NAMALWA (cell line): ENCODE measurements at places on chromosomes 4 and X.

DNA sequence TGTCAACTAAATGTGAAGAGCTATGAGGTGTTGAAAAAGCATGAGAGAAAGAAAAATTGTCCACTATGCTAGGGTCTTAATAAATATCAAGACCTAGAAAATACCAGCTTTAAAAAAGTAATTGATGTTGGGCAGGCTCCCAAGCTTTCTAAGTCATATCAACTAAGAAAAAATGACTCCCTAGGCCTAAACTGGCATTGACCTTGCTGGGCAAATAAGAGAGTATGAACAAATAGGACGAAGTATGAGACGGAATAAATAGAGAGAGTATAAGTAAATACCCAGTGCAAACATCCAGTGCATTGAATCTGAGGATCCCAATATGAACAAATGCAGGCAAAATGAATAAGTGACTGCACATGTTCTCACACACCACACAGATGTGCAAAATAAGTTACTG, 3.2 kb downstream of the KDR start:
- no peak for DNase-seq

- DNase-seq: no peak
Observed at GRCh38 chr4:42344309-42344708, 53.0 kb upstream of the SHISA3 start.

DNA sequence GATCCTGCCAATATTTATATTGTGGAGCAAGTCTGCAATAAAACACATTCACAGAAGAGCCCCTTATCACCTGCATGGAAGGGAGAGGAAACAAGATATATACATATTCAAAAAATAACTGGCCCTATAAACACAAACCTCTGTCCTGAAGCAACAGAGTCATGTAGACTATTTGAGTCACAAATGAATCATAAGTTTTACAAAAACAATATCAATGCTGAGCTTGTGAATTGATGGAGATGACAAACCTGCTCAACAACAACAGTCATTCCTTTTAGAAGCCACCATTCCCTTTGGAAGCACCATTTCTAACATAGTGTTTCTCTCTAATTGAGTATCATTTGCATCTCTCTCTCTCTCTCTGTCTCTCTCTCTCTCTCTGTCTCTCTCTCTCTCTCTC, 313.9 kb downstream of the MID1IP1 start:
- no peak for DNase-seq

GRCh38 chr4:154049457-154050181, 260.7 kb upstream of the SFRP2 start:
- DNase-seq: no peak

GRCh38 chr4:105970371-105970770, 75.1 kb downstream of the NPNT start:
- no peak for DNase-seq

DNA sequence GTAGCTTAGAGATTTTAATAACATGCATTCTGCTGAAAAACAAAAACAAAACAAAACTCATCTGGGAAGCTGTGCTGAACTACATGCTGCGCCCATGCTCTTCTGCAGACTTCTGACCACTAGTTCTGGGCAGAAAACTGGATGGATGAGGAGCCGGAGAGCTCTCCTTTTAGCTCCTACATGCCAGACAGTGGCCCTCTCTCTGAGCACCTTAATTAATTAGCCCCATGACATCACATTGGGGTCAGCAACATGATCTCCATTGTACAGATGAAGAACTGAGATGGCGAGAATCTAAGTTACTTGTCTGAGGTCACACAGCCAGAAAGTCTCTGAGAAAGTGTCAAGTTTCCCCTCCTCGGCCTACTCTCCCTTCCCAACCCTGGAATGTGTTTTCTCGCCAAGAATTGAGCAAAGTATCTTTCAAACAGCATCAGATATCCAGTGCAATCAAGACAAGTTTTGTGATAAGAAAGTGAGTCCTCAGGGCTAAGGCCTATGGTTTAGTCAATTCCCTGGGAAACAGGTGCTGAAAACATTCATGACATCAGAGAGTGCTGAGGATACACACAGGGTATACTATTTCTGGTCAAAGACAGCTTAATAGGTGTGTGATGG, 21.6 kb downstream of the SCD5 start:
- no peak for DNase-seq

DNA sequence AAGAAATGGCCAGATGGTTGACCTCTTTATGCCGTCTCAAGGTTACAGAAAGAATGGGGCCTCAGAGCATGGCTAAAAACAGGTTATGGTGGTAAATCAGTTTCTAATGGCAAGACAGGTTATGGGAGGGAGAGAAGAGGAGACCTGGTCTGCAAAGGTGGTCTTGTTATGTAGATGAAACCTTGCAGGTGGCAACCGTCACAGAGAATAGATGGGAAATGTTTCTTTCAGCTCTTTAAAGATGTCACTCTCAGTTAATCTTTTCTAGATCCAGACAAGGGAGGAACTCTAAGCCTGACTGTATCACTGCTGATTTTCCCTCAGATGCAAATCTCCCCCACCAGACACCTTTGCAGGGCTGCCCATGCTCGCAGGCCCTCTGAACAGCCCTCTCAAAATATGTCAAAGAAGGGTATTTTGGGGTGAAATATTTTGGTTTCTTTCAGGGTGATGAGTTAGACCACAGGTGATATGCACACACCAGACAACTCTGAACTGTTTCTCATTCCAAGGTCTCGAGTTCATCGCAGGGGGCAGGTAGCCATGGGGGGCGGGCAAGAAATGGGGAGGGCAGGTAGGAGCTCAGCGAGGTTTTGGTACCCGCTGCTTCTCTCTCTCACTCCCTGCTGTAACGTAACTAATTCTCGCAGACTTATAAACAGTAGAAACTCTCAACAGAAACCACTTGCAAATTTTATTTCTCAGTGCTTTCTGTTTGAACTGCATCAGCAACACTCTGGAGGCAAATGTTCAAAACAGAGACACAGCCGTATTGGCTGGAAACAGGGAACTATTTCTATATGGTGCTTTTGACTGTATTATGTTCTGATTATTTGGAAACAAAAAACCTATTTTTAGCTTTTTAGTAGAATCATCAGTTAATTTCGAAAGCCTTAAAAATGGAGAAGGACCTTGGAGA, 32.4 kb downstream of the CASP3 start:
- no peak for DNase-seq

DNA sequence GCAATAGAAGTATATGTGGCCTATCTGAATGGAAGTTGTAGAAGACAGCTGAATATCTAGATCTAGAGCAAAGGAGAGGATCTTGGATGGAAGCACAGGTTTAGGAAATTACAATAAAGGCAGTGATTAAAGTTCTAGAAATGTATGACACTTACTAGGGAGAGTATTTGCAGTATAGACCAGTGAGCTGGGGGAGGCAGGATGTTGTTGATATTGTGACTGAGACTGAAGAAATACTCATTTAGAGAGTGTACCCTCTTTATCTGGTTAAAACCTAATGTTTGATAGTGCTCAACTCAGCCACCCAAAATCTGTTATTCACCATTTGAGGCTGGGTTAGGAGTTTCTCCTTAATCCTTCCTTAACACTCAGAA, 439.5 kb downstream of the GRXCR1 start:
- DNase-seq: no peak

- DNase-seq: no peak
Observed at GRCh38 chrX:26376037-26376708, 160.2 kb downstream of the MAGEB5 start.
